ENCODE measurements at places on chromosomes 16 and 17.

DNA sequence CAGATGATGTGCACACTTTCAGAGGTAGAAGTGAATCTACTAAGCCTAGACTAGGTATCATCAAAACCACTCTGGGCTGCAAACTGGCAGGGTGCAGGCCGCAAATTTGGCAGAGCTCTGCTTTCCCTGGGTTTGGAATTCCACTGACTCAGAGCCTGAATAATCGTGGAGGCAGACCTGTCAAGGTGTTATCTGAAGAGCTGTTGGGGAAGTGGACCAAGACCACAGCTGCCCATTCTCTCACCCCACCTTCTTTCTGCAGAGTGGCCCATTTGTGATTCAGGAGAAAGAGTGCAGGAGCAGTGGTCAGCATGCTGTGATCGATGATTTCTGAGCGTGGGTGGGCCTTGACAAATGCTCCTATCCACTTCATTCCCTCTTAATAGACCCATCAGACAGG, 45.8 kb upstream of the CBLN1 start:
- DNase-seq = no peak

DNA sequence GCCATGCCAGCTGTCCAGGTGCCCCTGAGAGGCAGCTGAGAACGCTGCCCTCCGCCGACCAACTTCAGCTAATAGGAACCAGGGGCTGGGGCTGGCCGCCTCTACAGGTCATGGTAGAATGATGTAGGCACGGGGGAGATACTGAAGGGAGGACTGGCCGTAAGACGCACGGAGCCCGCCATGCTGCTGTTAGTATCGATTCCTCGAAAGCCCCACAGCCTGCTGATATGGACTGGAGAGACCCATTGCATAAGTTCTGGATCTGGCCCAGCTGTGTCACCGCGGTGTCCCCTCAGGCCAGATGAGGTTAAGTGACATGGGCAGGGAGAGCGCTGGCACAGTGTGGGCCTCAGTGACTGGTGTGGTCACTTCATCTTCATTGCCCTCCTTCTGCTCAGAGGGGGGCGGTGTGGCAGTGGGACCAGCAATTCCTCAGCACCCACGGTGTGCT, 75.6 kb downstream of the AMFR start:
- no peak for DNase-seq

DNA sequence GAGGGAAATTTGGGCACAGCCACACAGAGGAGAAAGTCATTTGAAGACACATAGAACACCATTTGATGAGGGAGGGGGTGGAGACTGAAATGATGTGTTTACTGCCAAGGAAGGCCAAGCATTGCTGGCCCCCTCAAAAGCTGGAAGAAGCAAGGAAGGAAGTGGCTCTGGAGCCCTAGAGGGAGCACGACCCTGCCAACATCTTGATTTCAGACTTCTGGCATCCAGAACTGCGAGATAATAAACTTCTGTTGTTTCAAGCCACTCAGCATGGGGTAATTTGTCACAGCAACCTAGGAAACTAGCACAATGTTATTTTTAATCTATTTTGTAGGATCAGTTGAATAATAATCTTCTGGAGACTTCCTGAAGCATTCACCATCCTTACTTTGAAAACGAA, 314.8 kb upstream of the GOT2 start:
- DNase-seq = no peak

DNA sequence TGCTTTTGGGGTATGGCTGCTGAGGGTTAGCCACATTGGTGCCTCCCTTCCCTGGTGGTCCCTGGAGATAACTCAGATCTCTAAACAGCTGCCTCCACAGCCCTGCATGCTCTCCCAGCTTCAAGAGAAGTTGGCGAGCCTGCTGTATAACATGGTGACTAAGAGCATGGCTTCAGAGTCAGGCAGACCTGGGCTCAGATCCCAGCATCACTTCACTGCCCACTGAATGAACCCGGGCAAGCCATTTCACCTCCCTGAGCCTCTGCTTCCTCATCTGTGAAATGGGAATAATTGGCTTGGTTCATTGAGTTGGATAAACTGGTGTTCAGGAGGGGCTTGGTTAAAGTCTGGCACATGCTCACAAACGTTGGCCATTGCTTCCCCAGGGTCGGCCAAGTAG, 16.6 kb downstream of the KIF1C start:
- no peak for DNase-seq

- peak; percentile 45 for DNase-seq
Observed at GRCh38 chr16:2178321-2179106, 17.9 kb downstream of the CASKIN1 start.

DNA sequence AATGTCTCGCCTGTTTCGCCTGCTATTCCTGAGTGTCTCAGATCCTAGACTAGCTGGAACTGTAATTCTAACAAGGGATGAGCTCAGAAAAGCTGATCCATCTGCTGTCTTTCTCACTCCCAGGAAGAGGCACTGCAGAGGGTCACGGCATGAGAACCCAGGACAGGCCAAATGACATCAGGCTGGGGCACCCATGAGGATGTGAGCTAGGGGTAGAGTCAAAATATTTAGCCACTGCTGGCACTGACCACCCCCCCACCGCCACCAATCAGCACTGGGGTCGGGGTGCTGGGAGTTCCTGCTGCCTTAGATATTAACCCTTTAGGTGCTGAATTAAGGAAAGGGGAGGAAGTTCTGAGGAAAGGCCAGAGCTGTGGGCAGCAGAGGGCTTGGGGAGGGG, 112.4 kb downstream of the IRX3 start:
- no peak for DNase-seq

DNA sequence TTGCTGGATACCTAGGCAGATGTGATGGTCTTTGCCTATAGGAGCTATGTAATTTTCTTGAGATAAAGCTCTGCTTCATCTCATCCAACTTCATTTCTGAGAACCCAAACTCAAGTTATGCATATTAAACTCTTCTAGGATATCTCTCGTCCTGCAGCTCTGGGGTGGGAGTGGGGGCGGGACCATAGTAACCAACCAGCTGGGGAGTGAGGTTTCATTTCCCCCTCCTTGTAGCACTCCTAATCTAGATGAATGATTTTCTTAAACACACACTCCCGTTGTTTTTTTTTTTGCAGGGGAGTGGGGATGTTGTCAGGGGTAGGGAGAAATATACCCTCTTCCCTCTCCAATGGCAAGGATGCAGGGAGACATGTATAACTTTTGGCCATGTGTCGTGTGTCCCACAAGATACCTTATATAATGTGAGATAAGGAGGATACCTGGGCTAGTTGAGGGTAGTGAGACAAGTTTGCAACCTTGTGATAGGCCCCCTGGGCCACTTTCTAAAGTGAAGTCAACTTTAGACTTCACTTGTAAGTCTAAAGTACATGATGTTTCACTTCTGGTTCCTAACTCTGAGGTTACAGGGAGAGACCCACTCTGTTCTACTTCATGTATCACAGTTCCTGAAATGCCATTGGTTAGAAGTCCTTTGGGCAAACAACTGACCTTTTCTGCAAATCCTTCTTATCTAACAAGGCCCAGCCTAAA, 10.5 kb upstream of the HEATR6 start:
- no peak for DNase-seq

DNA sequence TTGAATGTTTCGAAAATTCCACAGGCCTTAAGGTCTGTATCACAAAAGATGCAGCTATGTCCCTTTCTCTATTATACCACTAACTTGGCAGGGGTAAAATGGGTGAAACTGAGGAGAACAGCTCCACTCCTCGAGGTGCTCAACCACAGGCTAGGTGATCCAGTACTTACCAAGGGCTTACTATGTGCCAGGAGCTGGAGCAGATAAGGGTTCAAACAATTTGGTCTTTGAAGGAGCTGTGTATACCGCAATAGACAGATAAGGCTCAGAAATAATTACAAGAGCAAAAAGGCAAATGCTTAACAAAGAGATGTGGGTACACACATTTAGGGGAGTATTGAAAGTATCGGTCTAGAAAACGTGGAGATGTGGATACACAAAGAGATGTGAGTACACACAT, 1.5 kb downstream of the XPO6 start:
- no peak for DNase-seq

DNA sequence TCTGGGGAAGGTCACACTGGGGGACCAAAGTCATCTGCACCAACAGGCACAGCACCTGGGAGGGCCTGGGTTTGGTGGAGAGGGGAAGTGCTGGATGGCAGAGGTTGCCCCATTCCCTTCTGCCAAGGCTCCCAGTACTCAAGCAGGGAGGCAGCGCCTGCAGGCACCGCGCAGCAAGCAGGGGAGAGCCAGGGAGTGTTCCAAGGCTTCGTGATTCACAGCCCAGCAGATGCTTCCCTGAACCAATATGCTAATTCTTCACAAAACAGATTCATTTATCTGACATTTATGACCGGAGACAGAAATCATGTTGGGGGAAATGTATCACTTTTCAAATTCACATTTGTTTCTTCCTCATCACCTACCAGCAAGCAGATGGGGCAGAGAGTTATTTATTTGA, 13.4 kb upstream of the CDH5 start:
- DNase-seq = no peak

DNA sequence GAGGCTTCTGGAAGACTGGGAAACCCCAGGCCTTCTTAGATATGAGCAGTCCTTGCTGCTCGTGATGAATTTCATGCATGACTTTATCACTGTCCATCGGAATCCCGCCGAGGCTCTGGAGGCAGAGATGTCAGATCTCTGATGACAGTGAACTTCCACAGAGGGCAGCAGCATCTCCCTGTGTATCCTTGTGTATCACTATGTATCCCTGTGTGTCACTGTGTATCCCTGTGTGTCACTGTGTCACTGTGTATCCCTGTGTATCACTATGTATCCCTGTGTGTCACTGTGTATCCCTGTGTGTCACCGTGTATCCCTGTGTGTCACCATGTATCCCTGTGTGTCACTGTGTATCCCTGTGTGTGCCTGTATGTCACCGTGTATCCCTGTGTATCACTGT, 160.2 kb upstream of the CHMP6 start:
- no peak for DNase-seq

DNA sequence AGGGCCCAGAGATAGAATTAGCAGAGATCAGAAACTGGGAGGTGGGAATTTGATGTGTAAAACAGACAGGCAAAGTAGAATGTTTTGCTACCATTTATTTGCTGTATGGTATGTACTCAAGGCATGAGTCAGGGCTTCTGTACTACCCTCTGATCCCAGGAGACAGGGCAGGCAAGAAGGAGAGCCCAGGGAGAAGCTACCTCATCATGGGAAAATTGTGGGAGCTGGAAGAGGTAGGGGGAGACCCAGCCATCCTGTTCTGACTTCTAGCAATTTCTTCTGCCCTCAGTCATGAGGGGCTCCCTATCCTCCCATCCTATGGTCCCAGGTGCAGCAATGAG, 1.7 kb upstream of the PIGS start:
- DNase-seq = no peak

GRCh38 chr17:12940699-12941098, 77.1 kb downstream of the ELAC2 start:
- no peak for DNase-seq

All from stimulated activated CD4-positive, alpha-beta T cell treated with anti-CD3 and anti-CD28 coated beads, Interleukin-2, amount 100 ng/mL, for 24 hours (primary cell).